NCI-H524 (cell line): ENCODE measurements at places on chromosomes 2 and 18.

DNA sequence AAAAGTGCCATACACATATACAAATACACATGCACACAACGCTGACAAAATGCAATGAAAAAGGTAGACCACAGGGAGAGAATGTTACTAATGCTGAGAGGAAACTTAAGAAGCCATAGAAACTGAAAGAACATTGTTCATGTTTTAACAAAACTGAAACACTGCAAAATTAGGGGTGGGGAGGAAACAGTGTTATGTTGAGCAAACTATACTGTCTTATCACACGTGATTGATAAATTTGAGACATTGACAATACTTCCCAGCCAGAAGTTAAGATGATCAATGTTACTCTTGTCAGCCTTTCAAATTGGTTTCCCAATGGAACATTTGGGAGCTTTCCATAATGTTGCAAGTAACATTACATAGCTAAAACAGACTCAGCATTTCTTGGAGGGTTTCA is 165.5 kb downstream of the L3MBTL4 start:
- DNase-seq: no peak

- no peak for DNase-seq
These were observed 11.2 kb downstream of the MRPL33 start for GRCh38 chr2:27782701-27783100.

DNA sequence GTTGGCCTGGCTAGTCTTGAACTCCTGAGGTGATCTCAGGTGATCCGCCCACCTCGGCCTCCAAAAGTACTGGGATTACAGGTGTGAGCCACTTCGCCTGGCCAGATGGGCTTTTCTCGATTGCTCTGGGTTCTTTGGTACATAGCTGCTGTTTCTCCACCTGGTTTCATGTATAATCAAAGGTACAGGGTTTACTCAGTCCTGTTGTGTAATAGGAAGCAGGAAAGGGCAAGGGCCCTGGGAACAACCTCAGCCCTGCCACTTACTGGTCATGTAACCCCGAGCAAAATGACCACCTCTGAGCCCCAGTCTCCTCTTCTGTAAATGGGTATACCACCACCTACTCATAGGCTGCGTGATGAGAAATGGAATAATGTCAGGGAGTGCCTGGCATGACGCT is 34.0 kb downstream of the RMC1 start:
- no peak for DNase-seq

- DNase-seq: peak; percentile 57
These were observed 516.7 kb downstream of the NR4A2 start for GRCh38 chr2:155815851-155816250.

- no peak for DNase-seq
These were observed 29.9 kb downstream of the BIRC6 start for GRCh38 chr2:32386739-32387138.

DNA sequence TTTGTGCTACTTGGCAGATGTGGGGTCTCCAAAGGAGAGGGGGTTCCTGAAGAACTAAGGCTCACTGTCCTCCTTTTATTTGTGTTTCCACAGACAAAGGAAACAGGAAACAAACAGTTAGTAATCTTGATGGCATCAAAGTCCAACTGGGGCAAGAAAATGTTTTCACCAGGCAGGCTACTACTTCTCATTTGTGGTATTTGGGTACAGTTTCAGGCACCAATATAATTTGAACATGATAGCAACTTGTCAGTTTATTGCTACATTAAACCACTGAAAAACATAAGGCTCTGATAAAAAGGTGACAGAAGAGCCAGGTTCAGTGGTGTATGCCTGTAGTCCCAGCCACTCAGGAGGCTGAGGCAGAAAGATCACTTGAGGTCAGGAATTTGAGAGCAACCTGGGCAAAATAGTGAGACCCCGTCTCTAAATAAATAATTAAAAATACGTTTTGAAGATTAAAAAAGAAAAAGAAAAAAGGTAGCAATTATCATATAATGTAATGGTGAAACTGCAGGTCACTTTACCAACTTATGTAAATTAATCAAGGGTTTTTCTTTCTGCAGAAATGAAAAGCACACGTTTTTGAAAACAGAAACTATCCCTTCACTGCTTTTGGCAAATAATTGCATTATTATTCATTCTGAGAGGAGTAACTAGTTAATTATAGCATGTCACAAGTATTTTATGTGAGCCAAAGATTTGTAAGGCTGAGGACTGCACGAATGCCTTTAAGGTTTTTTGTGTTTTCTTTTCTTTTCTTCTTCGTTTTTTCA is 157.5 kb upstream of the CAVIN2 start:
- DNase-seq: no peak
